ENCODE measurements at places on chromosomes 2 and 18.

DNA sequence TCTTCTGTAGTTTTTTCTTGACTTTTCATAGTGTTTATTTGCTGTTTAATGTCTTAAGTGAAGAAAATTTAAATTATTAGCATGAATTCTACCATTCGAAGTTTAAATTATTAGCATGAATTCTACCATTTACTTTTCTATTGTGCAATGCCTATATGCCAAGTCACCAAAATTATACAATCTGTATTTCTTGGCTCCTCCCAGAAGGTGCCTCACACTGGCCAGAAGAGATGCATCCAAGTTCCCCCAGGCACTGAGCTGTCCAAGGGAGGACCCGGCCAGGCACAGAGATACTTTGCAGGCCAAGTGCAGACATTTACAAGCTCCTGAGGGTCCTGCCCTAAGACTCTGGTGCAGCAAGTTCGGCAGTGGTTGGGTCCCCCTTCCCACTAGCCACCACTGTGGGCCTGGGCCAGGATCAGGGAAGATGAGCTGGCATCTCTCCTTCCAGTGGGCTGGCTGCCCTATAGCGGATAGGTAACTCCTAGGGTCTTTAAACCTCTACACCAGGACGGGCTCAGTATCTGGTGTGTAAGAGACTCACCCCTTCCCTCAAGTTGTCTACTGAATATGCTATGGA, 31.3 kb downstream of the TMEM247 start:
- no peak for DNase-seq

- DNase-seq = no peak
Observed at GRCh38 chr2:25312958-25313710, 28.6 kb downstream of the DNMT3A start.

GRCh38 chr2:134203175-134203574, 50.7 kb upstream of the MGAT5 start:
- no peak for DNase-seq

DNA sequence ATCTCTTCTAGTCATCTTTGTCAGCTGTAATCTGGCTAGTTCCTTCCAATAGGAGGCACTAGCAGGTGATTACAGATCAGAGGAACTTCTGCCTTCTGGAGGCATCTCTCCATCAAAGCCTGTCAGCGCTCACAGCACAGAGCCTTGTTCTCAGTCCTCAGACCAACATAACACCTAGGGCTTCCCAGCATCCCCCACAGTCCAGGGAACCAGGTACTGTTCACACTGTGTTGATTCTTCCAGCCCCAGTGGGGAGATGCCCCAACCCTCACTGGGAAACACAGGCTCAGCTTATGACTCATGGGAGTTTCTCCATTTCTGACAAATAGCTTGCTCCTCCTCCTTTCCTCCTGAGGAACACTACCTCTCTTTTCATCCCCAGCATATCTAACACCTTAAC, 601.7 kb downstream of the CBLN2 start:
- DNase-seq = no peak

DNA sequence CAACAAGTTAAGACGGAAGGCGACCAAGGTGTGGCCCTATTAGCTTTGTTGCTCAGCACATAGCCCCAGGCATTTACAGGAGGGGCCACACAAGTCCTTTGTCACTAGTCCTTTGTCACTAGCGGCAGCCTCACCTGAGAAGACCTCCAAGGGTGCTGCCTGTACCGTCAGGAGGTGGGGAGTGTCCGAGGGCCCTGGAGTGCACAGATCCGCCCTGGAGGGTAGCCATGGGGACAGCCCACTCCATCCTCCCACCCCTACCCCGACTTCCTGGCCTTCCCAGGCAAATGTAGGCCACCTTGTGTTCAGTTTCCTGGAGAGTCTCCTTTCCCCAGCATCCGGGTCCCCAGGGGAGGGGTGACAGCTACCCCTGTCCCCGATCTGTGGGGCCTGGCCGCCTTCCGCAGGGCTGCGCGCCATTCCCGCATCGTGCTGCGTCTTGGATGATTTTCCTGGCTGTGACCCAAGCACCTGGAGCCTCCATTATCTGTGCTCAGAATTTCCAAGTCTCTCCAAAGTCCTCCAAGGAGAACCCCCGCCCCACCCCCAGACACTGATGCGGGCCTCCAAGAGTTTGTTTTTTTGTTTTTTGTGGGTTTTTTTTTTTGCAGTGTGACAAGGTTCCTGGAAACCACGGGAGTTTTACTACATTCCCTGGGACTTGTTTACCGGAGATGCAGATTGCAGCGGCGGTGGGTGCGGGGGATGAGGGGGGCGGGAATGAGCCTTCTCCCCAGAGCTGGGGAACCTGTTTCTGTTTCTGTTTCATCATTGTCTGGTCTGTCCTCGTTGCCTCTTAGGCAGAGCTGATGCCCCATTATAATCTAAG, 28.6 kb downstream of the TEX44 start:
- peak; percentile 83 for DNase-seq

DNA sequence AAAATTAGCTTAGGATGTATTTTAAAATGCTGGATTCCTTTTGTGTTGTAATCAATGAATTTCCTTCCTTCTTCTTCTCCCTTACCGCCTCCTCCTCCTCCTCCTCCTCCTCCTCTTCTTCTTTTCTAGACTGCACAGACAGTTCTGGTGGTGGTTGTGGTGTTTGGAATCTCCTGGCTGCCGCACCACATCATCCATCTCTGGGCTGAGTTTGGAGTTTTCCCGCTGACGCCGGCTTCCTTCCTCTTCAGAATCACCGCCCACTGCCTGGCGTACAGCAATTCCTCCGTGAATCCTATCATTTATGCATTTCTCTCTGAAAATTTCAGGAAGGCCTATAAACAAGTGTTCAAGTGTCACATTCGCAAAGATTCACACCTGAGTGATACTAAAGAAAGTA, 18.8 kb downstream of the GALR1 start:
- DNase-seq = no peak

DNA sequence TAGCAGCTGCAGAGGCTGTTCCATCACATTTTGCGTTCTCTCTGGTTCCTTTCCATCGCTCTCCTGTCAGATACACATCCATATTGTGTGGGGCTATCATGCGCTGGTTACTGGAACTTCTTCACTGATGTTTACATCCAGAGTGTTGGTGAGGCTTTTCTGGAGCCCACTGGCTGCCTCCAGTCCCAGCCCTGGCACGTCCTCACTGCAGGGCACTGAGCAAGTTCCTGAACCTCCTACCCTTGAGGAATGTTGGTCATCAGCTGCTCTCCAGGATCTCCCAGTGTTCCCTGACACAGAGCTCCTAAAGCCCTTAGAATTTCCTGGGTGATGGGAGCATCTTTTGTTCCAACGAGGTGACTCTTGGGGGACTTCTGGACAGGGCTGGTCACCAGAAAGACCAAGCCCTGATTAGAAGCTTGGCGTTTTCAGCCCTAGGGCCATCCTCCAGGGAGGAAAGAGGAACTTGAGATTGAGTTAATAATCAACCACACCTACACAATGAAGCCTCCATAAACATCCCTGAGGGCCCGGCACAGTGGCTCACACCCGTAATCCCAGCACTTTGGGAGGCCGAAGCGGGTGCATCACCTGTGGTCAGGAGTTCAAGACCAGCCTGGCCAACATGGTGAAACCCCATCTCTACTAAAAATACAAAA, 81.3 kb downstream of the TFCP2L1 start:
- DNase-seq = no peak

GRCh38 chr2:42124011-42124785, 45.0 kb upstream of the EML4 start:
- DNase-seq = no peak

DNA sequence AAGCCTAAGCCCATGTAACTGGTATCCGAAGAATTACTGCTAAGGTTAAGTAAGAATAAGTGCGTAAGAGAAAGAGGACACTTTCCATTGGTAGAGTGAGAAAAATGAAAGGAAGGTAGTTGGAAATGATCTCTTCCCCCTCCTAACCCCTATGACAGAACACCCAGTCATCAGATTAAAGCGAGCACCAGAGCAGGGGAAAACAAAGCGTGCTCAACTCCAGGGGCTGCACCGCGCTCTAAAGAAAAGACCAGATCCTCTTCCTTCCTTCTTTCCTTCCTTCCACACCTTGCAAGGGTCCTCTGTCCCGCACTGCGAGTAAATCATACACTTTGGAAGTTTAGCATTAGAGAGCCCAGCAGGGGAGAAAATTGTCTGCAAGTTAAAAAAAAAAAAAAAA, 971 bp upstream of the CDH7 start:
- DNase-seq = no peak

GRCh38 chr18:61653823-61654551, 238.8 kb downstream of the RNF152 start:
- DNase-seq = no peak

DNA sequence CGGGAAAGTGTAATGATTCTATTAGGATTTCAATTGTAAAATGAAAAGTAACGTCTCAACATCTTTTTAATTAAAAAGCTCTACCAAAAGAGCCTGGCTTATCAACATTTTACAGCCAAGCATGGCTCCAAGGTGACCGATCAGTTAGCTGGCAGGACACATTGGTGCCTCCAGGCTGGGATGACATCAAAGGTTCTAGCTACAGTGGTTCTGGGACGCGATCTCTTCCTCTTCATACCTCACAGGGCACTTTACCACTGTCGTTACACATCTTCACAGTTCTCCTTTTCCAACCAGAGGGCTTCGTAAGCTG, 693 bp downstream of the ORC2 start:
- no peak for DNase-seq

DNA sequence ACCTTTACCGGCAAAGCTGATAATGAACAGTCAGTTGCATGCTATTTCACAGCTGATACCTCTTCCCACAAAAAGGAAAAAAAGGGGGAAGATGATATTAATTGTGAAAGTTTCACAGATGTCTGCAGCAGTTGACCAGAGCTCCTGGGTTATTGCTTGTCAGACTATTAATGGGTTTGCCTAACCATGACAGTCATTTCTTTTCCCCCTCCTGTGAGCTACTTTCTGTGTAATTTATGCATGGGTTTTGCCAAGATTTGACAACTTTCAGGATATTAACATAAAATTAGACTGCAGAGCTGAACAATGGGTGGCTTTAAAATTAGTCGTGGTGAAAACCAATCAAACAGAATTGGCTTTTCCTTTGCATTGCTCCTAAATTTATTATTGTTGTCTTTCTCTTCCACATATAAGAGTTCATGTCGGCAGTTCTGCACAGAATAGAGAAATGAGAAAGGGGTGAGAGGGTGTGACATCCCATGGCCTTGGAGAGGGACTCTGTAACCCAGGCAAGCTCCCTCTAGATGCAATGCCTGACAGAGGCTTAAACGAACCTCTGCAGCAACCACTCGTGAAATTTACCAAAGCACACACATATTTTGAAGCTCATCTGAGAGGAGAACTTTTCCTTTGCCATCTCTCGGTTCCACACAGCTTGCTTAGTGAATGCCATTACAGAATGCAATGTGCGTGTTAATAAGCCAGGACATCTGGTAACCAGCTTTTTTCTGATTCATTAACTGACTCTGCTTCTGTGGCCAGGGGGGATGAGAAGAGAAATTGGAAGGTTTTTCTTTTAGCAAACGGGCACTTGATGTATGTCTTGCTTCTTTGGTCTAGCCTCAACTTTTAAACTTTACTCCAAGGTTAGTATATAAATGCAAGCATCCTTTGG, 82.2 kb upstream of the ITGA4 start:
- no peak for DNase-seq

- DNase-seq = no peak
Observed at GRCh38 chr2:63488118-63488713, 100.1 kb downstream of the WDPCP start.

DNA sequence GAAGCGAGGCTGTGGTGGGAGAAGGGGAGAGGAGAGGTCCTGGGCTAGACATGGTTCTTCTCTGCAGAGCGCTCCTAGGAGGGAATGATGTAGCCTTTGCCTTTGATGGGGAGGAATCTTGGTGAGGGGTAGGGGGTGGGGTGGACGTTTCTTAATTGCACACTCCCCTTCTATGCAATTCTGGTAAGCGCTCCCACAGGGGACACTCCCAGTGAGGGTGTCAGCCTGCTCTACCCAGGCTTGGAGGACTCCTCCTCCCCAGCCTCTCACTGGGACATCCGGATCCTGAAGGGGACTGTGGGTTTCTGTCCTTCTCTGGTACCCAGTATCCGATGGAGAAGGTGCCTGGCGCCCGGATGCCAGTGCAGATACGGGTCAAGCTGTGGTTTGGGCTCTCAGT, 114.3 kb downstream of the DYSF start:
- no peak for DNase-seq

DNA sequence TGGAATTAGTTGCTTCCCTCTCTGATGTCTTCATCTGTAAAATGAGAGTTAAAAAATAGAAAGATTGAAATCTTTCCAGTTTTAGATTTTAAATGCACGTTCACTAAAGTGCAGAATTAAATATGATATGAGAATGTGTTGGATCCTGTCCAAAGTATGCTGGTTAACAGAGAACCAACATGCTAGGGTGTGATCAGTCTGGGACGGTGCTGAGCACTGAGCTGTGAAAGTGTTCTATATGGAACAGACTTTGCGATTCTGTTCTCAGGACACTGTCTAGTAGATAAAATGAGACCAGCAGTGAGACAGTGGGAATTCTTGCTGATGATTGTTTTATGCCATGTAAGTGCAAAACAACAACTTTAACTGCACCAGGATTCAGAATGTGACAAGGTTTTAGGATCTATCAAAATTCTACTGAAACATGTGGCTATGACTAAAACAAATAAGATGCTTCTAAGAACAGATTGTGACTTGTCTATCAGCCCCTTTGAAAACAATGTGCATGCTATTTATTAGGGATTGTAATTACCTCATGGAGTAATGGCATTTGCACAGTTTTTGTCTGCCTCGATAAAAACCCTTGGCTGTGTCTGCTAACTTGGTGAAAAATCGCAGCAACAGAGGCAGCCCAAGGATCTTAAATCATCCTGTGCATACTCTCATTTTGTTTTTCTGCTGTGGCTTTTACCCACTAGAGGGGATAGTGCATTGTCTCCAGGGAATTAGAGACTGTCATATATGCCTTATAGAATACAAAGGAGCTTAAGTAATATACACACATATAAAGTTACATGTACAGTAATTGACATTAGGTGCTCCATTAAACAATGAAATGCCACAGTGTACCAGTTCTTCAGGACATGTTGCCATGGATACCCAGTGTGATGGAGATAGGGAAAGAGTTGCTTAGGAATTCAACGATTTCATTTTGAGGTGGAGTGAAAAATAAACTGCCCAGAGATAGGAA, 55.1 kb downstream of the MAP3K20 start:
- DNase-seq = no peak

DNA sequence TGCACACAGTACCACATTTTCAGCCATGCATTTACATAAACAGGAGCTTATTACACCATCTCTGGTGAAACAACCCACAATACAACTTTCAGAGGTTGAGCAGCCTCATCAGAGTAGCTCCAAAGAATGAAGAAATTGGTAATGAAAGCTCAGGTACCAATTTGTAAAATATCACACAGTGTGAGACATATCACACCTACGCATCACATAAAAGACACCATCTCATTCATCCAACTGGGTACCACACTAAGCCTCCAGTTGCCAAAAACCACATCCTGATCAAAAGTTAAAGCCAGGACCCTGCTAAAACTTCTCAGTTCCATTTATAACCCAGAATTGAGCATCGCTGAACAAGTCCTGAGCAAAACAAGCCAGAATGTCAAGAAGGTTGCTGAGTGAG, 4.6 kb downstream of the TMEM163 start:
- DNase-seq = no peak

All from bone marrow (tissue), 2 donors.